ENCODE measurements at places on chromosomes 6 and 20.

DNA sequence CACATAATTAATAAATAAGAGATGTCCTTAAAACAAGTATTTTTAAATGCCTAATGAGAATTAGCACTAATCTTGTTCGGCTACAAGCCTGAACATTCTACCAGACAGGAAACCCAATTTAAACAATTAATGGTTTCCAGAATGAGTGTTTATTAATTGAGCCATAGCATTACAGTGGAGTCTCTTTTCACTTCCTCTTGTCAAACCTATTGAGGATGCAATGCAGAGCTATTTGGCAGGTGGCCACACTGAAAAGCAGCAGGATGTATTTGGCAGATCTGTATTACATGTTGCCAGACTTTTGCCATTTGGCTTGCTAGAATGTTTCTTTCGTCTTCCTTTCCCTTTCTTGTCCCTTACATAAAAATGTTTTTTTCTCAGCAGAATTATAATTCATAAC is 475.2 kb upstream of the MARCKS start:
- DNase-seq, result peak; percentile 27

GRCh38 chr6:30769853-30770524 is 25.6 kb upstream of the IER3 start:
- DNase-seq, result no peak

DNA sequence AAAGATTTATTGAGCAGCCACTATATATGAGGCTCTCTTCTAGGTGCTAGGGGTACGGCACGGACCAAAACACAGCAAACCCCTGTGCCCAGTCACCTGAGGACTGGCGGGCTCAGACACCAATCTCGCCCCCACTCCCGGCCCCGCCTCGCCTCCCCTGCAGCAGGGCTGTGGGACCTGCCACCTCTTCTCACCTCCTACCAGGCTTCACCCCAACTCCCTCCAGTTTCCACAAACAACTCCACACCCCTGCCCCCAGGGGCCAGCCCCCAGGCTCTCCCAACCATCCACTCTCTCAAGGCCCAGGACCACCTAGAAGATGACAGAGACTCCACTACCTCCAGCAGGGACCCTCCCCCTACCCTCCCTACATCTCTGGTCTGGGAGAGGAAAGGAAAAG is 6.5 kb downstream of the TFEB start:
- no peak for DNase-seq

GRCh38 chr6:18931086-18931485 is 543.9 kb downstream of the RNF144B start:
- no peak for DNase-seq

DNA sequence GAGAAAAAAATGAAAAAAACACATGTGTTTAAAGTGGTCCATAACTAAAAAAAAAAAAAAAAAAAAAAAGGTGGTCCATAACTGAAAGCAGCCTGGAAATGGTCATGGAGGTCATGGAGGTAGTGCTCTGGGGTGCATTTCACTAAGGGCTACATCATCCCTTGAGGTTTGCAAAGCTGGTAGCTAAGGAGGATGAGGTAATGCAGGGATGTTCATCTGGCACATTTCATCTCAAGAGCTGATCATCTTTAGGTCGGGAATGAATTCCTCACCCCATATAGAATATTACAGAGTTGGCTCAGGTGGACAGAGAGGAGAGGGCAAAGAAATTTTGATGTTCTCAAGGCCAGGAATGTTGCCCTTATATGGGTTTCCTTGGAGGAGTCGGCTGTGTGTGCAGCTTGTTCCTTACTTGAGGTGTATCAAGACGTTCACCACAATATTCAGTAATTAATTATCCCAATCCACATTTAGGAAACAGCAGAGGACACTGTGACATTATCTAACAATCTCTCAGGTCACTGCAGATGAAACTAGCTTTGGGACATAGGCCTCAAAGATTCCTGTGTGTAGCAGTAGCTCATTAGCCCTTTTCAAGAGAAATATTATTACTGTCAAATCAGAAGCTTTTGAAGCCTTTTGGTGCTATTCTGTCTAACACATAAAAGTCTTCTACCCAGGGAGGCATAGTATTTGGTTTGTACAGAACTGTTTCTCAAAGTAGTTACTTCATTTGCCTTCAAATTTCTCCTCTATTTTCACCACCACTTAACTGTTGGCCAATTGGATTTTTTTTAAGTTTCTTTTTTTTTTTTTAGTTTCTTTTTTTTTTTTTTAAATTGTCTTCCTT is 46.8 kb downstream of the CYP24A1 start:
- no peak for DNase-seq

- no peak for DNase-seq
Observed at GRCh38 chr20:54189630-54190029, 15.8 kb upstream of the CYP24A1 start.

GRCh38 chr6:83231146-83231545 is 38.0 kb downstream of the RWDD2A start:
- no peak for DNase-seq

DNA sequence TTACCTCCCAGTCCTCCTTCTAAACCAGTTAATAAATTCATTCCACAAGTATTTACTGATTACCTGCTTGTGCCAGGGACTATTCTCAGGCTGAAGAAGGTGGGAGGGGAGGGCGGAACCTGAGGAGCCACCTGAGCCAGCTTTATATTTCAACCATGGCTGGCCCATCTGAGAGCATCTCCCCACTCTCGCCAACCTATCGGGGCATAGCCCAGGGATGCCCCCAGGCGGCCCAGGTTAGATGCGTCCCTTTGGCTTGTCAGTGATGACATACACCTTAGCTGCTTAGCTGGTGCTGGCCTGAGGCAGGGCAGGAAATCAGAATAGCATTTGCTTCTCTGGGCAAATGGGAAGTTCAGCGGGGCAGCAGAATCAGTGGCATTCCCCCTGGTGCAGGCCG is 4.9 kb upstream of the AAR2 start:
- no peak for DNase-seq

- DNase-seq, result no peak
Observed at GRCh38 chr20:6006603-6006949, 47.3 kb downstream of the LRRN4 start.

- no peak for DNase-seq
Observed at GRCh38 chr20:53124075-53124551, 152.0 kb downstream of the TSHZ2 start.

DNA sequence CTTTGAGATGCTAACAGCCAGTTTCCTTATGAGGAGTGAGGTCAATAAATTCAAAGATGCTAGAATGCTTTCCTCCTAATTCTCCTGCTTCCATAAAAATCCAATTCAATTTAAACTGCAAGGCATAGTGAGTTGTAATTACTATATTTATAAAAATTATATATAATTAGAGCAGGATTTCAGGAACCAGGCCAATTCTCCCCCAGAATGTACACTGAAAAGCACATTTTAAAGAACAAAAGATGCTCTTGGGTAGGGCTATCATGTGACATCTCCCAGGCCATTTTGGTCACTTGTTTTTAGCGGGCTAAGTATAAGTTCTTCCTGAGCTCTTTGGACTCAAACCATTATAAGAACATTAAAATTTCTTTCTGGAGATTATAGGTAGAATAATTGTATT is 195.7 kb upstream of the KCNG1 start:
- DNase-seq, result no peak

DNA sequence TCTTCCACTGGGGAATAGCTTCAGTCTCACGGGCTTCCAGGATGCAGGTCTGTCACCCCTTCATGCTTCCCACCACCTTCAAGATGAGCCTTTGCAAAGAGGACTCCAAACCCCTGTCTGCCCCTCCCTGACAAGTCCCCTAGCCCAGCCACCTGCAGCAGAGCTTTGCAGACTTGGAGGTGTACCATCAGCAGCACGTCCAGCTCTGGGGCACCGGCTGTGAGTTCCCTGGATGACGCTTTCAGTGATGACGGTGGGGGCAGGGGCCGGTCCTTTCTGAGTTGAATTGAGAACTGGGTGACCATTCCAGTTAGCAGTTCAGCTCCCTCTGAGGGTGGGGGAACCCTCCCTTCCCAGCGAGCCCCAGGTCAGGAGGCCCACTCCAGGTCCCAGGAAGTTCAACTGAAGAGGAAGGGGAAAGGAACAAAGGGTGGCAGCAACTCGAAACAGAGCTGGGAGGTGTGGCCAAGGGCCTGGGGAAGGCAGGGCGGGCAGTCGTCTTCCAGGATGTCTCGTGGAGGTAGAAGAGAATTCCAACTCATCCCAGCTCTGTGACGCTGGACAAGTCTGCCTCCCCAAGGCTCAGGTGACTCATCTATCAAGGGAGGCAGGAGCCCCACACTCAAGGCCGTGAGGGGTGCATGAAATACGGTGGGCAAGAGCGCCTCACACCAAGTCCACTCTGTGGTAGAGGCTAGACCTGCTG is 86.0 kb downstream of the PTPN1 start:
- DNase-seq, result no peak

- DNase-seq, result no peak
Observed at GRCh38 chr20:63750807-63751470, 11.4 kb downstream of the SLC2A4RG start.

- DNase-seq, result no peak
Observed at GRCh38 chr6:143536866-143537691, 25.6 kb upstream of the FUCA2 start.

- DNase-seq, result no peak
Observed at GRCh38 chr6:166556336-166556735, 30.1 kb downstream of the RAMACL start.

GRCh38 chr20:23603321-23603720 is 2.4 kb downstream of the CST9 start:
- DNase-seq, result no peak

DNA sequence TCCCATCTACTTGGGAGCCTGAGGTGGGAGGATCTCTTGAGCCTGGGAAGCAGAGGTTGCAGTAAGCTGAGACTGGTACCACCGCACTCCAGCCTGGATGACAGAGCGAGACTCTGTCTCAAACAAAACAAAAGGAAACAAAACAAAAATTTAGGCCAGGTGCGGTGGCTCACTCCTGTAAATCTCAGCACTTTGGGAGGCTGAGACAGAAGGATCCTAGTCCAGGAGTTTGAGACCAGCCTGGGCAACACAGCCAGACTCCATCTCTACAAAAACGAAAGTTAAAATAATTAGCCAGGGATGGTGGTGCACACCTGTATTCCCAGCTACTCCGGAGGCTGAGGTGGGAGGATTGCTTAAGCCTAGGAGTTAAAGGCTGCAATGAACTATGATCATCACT is 183.2 kb upstream of the ZNF217 start:
- DNase-seq, result no peak

GRCh38 chr6:14310960-14311359 is 193.4 kb downstream of the CD83 start:
- no peak for DNase-seq

DNA sequence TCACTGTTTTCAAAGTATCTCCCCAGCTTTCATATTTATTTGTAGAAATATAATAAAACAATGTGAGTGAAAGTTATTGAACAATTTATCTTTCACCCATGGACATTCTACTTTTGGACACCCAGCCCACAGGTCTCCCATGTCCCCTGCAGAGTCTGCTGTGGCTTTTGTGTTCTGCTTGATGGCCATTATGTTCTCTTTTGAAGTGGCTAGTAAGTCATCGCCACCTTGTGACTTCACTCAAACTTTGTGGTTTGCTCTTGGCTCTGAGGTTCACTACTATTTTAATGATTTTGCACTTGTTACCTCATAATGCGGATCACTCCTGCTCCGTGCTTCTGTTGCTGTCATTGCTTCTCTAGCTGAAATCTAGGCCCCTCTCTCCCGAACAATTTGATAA is 10.2 kb upstream of the DEFB113 start:
- DNase-seq, result no peak

- no peak for DNase-seq
Observed at GRCh38 chr6:28775405-28776129, 148.2 kb downstream of the TRIM27 start.

DNA sequence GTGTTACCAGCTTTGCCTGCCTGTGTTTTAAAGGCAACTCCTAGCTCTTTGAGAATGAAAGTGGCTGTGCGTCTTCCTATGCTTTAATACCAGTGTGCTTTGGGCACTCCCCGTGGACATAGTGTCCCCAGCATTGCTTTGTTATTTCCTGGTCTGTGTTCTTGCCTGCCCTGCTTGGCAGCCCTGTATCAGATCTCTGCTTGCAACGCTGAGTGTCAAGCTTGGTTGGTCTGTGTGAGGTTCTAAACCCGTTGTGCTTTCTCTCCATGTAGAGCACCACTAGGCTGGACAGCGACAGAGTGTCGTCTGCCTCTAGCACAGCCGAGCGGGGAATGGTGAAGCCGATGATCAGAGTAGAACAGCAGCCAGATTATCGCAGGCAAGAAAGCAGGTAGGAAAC is 80.2 kb downstream of the AFDN start:
- DNase-seq, result peak; percentile 18

GRCh38 chr6:4707011-4707410 is 69.2 kb upstream of the CDYL start:
- no peak for DNase-seq

GRCh38 chr6:157677235-157677634 is 145.8 kb upstream of the SNX9 start:
- DNase-seq, result no peak

DNA sequence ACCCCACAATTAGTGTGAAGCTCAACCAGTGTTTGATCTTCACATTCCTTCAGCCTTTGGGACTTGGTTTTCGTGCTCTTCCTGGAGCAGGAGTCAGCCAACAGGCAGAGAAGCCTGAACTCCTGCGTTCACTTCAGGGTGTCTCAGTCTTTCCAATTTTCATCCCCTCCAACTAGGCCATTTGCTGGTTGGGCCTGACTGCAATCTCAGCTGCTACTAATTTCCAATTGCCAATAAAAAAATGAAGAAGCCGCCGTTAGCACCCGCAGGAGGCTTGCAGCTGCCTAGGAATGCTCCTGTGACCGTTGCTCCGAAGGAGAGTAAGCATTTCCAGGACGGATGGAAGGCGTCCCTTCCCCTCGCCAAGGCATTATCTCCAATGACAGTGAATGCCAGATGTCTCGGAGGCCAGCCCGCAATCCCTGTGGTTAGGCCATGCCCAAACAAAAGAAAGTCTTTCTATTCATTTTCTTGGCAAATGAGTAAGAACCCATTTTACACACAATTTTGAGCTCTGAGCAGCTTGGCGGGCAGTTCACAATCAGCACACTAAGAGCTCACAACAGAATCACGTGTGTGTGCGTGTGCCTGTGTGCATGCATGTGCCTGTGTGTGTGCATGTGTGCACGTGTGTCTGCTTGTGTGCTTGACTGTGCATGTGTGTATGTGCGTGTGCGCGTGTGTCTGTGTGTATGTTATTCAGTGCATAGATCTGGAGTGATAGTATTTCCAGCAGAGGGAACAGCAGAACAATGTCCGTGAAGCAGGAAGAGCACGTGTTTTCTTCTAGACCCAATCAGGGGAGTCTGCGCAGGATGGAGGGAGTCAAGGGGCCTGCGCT is 301.2 kb downstream of the SMOC2 start:
- DNase-seq, result no peak

GRCh38 chr6:92315312-92315711 is 1104.0 kb downstream of the EPHA7 start:
- DNase-seq, result no peak

- DNase-seq, result no peak
Observed at GRCh38 chr6:164108092-164108491, 693.6 kb downstream of the QKI start.

GRCh38 chr6:88208726-88209125 is 42.6 kb upstream of the CNR1 start:
- no peak for DNase-seq

DNA sequence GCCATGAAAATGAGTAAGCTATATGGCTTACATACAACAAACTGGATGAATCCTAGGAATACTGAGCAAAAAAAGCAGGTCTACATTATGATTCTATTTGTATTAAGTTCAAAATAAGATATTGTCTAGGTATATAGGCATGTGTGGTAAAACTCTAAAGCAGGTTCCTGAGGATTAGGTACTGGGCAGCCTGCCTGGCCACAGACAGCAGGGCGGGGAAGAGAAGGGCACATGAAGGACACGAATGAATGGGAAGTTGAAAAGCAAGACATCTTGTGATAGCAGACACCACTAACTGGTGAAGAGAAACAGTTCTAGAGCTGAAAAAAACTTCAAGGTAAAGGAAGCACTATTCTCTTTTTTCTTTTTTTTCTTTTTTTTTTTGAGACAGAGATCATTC is 72.6 kb upstream of the SLC4A11 start:
- DNase-seq, result no peak

Data from NCI-H774 (cell line).